ENCODE measurements at places on chromosomes 12 and 14.

GRCh38 chr12:11482955-11483354, 87.6 kb upstream of the PRB2 start:
- no peak for DNase-seq

GRCh38 chr12:10385166-10385613, 4.7 kb downstream of the KLRK1 start:
- no peak for DNase-seq

GRCh38 chr12:273382-273781, 10.7 kb upstream of the SLC6A13 start:
- DNase-seq, result no peak

- no peak for DNase-seq
Observed at GRCh38 chr12:88501972-88502938, 78.0 kb downstream of the KITLG start.

- peak; percentile 54 for DNase-seq
Observed at GRCh38 chr14:72476657-72477499, 417.0 kb downstream of the DPF3 start.

- no peak for DNase-seq
Observed at GRCh38 chr14:32277998-32278397, 51.1 kb upstream of the AKAP6 start.

DNA sequence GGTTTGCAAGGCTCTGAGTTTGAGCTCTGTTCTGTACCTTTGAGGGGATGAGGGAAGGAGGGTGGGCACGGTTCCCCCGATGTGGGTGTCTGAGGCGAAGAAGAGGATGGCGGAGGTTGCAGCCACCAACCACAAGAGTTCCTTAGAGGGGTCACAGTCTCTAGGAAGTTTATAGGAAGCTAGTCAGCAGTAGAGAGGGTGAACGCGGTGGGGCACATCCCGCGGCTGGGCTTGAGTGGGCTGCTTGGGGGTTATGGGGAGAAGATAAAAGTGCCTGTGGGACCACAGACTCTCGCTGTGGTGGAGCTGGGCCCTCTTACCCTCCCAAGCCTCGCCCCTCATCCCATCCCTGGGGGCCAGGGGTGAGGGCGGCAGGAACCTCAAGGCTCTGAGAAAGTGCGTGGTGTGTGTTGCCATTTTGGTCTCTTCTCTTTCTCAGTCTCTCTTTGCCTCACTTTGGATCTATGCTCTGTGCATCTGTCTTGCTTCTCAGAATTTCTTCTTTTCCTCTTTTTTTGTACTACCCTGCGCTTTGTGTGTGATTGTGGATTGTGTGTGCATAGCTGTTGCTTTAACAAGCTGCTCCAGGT, 2.7 kb downstream of the CD4 start:
- no peak for DNase-seq
